ENCODE measurements at places on chromosomes 7 and 10.

- DNase-seq, result no peak
Observed at GRCh38 chr7:156907656-156908055, 14.7 kb upstream of the LMBR1 start.

DNA sequence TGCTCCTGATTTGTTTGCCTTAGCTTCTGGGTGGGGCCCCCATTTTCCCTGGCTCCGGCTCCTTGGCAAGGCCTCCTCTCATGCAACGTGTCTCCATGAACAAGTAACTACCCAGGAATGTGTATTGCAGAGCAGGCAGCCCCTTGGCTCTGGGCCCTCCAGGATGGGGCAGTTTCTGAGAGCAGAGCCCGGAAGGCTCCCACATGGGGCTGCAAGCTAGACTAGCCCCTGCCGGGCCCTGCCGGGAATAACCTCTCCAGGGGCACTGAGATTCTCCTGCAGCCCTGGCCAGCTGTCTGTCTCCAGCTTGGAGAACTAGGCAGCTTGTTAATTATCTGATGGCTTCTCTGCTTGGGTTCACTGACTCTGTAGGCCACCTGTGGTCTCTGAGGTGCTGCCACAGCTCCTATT, 184.0 kb upstream of the INHBA start:
- no peak for DNase-seq

- no peak for DNase-seq
Observed at GRCh38 chr10:33688506-33688905, 354.0 kb upstream of the NRP1 start.

- DNase-seq, result no peak
Observed at GRCh38 chr10:80421050-80421706, 12.8 kb downstream of the PRXL2A start.

Data from neural progenitor cell (in vitro differentiated cells).